Thoracic aorta (tissue), 2 donors: ENCODE measurements at places on chromosomes 4 and X.

- no peak for DNase-seq
These were observed 21.3 kb downstream of the IL15 start for GRCh38 chr4:141657550-141658250.

DNA sequence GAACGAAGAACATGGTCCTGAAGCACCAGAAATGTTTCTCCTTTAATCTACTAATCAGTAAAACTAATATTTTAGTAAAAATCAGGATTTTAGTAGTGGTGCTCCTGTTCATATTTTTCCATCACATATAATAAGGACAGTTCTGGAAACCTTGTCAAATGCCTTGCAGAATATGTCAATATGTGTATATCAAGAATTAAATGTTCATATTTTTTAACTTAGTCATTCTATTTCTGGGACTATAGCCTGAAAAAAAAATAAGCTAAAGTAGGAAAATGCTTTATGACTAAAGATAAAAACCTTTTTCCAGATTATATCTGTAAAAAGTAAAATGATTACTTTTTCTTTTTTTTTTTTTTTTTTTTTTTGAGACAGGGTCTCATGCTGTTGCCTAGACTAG, 65.1 kb downstream of the MAB21L2 start:
- DNase-seq = no peak

DNA sequence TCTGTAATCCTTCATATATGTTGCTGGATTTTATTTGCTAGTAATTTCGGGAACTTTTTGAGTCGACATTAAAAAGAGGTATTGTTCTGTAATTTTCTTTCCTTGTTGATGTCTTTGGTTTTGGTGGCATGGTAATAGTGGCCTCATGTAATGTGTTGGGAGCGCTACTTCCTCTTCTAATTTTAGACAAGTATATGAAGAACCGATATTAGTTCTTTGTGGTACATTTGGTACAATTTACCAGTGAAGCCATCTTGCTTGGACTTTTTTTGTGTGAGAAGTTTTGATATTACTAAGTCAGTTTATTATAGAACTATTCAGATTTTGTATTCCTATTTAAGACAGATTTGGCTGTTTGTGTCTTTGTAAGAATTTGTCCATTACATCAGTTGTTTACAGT, 669.2 kb upstream of the AADAT start:
- no peak for DNase-seq

GRCh38 chr4:3372264-3372932, 69.4 kb upstream of the HGFAC start:
- DNase-seq = no peak

DNA sequence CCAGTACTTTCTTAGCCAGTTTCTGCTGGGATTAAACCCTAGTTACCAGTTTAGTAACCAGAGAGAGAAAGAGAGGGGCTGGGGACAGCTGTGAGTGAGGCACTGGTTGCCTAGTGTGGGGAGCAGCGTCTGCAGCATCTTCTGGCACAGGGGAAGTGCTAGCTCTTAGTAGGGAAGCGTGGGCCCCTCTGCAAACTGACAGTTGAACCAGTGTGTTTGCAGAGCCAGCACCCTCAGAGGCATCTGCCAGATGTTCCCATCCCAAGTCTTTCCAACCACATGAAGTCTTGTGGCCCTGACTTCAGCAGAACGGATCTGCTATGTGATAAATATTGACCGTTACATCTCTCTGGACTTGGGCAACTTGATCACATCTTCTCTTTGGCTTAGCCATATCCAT, 15.0 kb downstream of the RBMX2 start:
- no peak for DNase-seq

DNA sequence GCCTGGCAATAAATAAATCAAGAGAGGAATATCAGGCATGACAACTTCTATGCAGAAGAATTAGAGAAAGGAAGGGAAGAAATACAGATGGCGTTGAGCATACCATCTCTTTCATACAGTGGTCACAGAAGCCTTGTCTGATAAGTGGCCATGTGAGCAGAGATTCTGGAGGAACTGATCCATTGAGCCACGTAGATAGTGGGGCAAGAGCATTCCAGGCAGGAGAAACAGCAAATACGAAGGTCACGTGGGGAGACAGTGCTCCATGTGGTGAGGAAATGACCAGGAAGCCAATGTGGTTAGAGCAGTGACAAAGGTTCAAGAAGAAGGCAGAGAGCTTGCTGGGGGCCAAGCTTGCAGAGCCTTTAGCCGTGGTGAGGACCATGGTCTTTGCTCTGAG, 226.7 kb upstream of the NOCT start:
- no peak for DNase-seq

DNA sequence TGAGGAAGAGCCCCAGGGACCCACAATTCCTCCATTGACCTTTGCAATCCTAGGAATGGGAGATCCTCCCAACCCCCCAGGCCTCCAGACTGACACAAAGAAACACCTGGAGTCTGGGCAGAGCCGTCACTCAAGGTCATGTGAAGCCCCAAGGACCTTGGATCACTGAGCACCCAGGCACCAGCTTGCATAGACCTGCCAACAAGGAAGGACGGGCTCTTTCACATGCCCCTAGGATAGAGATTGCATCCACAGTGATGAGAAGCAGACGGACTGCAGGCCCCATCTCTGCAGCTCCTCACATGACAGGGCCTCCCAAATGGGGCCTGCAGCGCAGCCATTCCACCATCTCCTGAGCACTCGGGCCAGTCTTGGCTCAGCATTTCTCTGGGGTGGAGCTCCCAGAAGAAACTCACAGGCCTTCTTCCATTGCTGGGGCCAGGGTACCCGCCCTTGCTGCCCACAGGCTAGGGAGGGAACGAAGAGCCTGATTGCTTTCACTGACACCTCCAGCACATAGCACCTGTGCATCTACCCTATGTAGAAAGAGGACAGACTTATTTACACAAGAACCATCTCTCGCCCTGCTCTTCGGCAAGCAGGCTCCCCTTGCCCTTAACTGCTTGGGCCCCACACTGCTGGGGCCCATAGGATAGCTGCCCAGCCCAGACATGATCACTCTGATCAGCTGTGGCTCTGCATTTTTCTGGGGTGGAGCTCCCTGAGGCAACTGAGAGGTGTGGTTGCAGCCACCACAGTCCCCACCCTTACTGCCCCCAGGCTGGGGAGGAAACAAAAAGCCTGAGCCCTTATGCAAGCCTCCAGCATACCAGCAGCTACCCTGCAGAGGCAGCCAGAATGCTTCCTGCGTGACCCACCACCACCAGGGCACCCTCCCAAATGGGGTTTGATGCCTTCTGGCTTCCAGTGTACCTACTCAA, 185.7 kb upstream of the ZCCHC13 start:
- no peak for DNase-seq

DNA sequence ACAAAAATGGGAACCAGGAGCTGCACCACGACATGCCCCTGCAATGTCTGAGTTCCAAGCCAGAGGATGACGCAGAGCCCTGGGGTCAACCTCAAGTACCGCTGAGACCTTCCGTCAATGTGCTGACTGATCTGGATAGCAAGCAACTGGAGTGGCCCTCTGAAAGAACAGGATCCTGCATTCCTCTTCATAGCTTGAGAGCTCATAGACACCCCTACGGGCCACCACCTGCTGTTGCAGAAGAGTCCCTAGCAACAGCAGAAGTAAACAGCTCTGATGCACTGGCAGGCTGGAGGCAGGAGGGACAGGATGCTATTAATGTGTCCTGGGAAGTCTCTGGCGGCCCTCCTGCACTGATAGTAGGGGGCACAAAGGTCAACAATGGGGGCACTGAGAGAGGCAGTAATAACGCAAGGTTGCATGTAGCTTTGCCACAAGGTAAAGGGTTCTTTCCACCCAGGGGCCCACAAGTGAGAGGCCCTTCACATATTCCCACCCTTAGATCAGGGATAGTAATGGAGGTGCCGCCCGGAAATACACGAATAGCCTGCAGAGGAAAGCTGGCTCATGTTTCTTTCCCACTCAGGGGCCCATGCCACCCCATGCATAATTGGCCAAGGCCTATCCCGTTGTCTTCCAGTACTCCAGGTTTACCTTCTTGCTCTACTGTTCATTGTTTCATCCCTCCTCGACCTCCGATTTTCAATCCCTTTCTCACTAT, 1.3 kb downstream of the PRR32 start:
- no peak for DNase-seq

- no peak for DNase-seq
These were observed 604.9 kb upstream of the ZFP42 start for GRCh38 chr4:187390646-187391045.

- DNase-seq = no peak
These were observed 34.0 kb upstream of the MSX1 start for GRCh38 chr4:4825431-4825830.

DNA sequence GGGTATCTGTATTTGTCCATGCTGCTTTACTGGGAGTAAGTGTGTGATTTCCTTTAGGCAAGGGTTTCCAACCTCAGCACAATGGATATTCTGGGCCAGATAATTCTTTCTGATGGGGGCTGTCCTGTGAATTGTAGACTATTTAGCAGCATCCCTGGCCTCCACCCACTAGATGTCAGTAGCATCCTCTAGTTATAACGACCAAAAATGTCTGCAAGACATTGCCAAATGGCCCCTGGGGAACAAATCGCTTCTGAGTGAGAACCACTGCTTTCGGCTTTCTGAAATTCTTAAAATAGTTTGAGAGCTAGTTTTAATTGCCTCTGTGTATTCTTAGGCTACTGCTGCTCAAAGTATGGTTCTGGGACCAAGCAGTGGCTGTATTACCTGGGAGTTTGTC, 81.2 kb upstream of the GPM6B start:
- peak; percentile 3 for DNase-seq

DNA sequence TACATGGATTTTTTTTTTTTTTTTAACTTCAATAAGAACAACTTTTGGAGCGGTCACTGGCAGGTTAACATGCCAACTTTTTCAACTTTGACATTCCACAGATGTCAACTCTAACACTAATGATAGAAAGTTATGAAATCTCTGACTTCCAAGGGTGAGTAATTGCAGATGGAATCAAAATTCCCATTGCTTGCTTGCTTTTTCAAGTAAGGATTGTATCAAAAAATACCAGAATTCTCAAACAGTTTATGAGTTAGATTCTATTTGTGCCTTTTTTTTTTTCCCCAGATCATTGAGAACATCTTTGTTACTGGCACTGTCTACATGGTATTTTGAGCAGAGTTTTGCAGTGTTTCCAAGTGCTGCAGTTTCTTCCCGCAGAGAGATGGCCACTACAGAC, 50.3 kb upstream of the OTUD4 start:
- DNase-seq = no peak

GRCh38 chr4:150355858-150356455, 226.0 kb upstream of the MAB21L2 start:
- no peak for DNase-seq

GRCh38 chr4:155270671-155271070, 62.2 kb downstream of the NPY2R start:
- no peak for DNase-seq

DNA sequence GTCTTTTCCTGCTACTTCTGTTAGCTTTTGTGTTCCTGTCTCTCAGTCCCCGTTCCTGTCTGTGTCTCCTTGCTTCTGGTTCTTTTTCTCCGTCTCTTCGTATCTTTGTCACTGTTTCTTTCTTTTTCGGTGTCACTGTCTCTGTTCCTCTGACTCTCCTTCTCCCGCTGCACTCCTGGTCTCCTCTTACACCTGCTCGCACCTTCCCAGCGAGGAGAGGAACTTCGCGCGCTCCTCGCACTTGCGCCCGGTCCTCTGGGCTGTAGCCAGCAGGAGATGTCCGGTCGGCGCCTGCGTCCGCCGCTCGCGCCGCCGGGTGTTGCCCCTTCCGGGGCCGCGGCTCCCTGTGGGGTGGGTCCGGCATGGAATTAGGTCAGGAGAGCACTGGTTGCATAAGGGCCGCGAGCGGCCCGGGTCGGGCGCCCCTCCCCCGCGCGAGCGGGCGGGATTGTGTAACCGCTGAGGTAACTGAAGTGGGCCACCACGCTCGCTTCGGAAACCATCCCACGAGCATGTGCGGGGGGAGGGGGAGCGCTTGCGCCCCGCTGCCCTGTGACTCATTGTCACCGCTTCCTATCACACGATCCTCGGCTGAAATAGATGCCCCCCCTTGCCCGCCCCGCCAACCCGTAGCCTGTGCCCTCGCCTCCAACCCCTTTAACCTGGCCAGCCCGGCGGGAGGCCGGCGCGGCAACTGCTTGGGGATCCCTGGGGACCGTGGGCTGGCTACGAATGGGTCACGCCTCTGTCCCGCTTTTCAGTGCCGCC, 1.6 kb downstream of the LONRF3 start:
- DNase-seq = peak; percentile 40

DNA sequence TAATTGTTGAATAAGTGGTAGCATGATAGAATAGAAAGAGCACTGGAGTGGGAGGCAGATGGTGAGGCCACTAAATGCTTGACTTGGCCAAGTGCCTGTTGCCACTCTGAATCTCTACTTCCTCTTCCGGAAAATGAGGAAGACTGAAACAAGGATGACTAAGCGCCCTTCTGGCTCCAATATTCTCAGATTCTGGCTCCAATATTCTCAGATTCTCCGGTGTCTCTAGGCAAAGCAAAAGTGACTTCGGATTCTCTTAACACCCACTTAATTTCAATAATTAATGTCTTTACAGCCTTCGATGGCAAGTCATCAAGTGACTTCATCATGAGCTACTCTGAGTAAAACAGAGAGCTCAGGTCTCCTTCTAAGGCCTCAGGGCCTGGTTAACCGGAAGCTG, 402.2 kb upstream of the FGF13 start:
- no peak for DNase-seq

GRCh38 chr4:1571165-1572009, 112.7 kb downstream of the FAM53A start:
- DNase-seq = no peak

DNA sequence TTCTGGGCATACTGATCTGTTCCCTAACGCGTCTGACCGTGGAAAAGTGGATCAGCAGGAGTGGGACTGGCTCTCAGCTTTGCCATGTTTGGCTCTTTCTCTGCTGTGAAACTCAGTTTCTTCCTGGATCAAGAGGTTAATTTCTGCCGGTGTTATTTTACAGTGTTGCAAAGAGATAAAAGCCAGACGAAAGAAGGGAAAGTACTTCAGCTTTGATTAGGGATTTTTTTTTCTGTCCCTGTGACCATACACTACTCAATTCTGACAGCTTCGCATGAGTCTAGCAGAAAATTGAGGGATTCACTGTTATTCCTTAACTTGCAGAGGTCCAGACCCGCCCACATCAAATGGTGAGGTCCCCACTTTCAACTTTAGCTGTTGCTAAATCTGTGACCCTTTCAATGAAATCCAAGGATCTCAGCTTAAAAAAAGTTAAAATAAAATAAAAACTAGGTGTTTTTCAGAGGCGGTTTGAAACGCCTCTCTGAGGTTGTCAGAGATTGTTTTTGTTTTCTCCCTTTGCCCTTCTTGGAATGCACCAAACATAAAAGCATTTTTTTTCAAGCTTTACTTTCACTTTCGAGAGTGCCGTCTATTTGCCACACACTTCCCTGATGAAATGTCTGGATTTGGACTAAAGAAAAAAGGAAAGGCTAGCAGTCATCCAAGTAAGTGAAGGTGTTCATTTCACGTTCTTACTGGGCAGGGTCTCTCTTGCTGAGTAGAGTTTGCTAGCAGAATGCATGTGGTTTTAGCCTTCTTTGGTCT, at the start of gene TLR3:
TLR3 (plus strand) TSS at position 576 of the 768 bp plus-strand sequence. CDS start 7,464 bp downstream, outside the sequence.
- no peak for DNase-seq

GRCh38 chr4:78602334-78602733, 50.8 kb downstream of the ANXA3 start:
- no peak for DNase-seq

- DNase-seq = no peak
These were observed 2.8 kb downstream of the CENPU start for GRCh38 chr4:184731056-184731455.
